SJSA1 (cell line): ENCODE measurements at places on chromosomes 12 and 14. TPM values are rescaled to one million over a fixed set of nuclear protein-coding genes. Genes with fewer than 3 reads are reported as not detected.

GRCh38 chr12:128190614-128191013 is 76.4 kb upstream of the TMEM132C start:
- DNase-seq: no peak

The KCNC2 gene
- not detected in 2 replicates for total RNA-seq

DNA sequence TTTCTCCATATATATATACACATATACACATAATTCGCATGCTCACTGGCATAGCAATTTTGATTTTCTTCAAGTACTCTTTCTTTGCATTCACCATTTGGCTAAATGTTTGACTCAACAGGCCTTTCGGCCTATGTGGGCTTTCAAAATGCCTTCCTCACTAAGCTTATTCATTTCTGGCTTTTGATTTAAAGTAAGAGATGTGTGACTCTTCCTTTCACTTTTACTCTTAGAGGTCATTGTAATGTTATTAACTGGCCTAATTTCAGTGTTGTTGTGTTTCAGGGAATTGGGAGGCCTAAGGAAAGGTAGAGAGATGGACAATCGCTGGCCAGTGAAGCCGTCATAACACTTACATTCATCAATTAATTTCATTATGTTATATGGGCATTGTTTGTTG is 14.5 kb upstream of the KLRD1 start:
- DNase-seq: no peak

The SOAT2 gene
- not detected in 2 replicates for total RNA-seq

GRCh38 chr12:5230861-5231260 is 187.2 kb downstream of the KCNA5 start:
- DNase-seq: no peak

DNA sequence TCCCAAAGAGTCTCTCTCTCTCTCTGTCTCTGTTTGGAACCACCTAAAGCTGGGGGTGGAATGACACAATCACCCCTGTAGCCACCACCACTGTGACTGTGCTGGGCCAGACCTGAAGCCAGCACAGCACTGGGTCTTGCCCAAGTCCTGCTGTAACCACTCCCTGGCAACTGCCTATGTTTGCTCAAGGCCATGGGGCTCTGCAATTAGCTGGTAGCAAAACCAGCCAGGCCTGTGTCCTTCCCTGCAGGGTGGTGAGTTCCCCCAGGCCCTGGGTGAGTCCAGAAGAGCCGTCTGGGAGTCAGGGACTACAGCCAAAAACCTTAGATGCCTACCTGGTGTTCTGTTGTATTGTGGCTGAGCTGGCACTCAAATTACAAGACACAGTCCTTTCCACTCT is 50.8 kb downstream of the DGLUCY start:
- no peak for DNase-seq

GRCh38 chr14:31059152-31059924 is 33.2 kb upstream of the STRN3 start:
- DNase-seq: no peak

DNA sequence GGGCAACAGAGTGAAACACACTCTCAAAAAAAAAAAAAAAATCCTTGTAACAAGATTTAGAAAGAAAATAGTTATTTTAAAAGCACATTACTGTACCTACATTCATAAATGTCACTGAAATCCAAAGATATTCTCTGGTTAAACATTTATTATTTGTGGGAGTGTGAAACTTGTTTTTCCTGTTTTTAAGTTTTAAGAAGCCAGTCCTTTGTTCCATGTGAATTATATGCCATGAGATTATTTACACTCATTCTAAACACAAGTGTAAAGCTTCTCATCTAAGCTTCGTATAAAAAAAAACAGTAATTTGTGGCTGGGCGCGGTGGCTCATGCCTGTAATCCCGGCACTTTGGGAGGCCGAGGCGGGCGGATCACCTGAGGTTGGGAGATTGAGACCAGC is 15.0 kb downstream of the VCPKMT start:
- DNase-seq: no peak

DNA sequence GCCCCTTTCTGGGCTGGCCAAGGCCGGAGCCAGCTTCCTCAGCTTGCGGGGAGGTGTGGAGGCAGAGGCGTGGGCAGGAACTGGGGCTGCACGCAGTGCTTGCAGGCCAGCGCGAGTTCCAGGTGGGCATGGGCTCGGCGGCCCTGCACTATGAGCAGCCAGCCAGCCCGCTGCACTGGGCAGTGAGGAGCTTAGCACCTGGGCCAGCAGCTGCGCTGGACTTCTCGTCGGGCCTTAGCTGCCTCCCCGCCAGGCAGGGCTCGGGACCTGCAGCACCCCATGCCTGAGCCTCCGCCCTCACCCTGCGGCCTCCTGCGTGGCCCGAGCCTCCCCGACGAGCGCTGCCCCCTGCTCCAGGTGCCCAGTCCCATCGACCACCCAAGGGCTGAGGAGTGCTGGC is 42.0 kb downstream of the TMTC2 start:
- no peak for DNase-seq

The ADCY6 gene
- 20.6 and 22.9 TPM in 2 replicates for total RNA-seq

GRCh38 chr14:89167705-89168104 is 249.3 kb downstream of the FOXN3 start:
- no peak for DNase-seq

DNA sequence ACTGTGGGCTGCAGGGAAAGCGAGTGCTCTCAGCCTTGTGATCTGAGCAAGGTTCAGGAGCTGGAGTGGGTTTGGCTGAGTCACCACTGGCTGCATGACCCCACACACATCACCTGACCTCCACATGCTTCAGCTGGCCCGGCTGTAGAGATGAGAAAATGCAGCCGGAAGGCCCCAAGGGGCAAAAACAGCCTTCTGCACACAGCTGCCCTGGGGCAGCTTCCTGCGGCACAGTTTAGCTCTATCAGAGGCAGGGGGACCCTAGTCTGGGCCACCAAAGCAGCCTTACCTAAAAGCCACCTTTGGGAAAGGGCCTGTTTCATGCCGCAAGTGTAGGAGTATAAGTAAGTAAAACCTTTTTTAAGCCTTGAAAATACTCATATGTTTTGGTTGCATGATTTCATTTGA is 123.3 kb downstream of the SSPN start:
- peak; percentile 66 for DNase-seq

DNA sequence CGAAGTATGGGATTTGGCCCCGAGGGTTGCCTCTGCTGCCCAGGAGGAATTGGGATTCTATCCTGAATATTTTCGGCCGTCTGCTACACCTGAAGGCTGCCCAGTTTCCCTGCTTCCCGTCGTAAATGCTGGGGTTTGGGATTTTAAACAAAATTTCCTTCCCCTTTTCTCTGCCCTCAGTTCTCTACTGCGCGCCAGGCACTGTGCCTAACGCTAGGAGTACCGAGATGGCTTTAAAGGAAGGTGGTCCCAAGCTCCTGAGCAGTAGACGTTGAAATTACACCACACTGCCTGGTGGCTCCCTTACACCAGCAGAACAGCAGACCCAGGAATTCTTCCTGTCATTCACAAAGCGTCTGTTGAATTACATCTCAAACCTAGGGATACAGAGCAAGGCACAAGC is 566 bp upstream of the PRDM4 start:
- no peak for DNase-seq

- DNase-seq: no peak
Measured at GRCh38 chr12:6250343-6250742, 50.1 kb downstream of the CD9 start.

DNA sequence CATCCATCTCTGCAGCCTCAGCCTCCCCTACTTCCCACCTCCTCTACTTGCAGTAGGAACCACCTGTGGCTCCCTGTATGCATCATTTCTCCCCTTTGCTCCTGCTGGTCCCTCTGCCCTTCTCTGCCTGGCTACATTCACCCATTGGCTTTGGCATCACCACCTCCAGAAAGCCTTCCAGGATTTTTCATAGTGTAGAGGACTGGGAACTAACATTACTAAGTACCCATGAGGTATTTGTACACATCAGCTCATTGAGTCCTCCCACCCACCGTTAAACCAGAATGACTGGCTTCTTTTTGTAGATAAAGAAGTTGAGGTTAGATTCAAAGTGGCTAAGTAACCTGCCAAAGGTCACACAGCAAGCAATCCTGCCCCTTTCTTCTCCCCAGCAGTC is 17.1 kb downstream of the SYNE3 start:
- DNase-seq: no peak

- peak; percentile 12 for DNase-seq
Measured at GRCh38 chr12:117334051-117334450, 27.4 kb downstream of the NOS1 start.

DNA sequence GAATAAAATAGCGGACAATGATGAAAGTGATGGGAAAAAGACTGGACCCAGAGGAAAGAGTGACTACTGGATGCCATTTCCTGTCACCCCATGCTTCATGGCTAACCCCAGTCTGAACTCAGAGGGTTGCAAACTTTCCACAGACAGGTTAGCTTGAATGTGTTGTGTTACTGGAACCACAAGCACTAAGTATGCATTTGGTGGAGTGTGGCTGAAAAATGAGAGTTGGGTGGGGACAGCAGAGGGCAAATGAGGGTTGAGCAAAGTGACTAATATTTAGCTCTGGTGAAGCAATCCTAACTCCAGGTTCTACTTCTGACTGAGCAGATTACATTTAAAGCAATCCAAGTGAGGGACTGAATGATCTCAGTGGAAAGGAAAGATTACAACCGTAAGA is 1.6 kb downstream of the SLC16A7 start:
- DNase-seq: no peak

- peak; percentile 34 for DNase-seq
Measured at GRCh38 chr14:95774265-95775160, 60.6 kb upstream of the TCL1A start.

GRCh38 chr14:29717901-29718300 is 209.7 kb downstream of the PRKD1 start:
- DNase-seq: no peak

DNA sequence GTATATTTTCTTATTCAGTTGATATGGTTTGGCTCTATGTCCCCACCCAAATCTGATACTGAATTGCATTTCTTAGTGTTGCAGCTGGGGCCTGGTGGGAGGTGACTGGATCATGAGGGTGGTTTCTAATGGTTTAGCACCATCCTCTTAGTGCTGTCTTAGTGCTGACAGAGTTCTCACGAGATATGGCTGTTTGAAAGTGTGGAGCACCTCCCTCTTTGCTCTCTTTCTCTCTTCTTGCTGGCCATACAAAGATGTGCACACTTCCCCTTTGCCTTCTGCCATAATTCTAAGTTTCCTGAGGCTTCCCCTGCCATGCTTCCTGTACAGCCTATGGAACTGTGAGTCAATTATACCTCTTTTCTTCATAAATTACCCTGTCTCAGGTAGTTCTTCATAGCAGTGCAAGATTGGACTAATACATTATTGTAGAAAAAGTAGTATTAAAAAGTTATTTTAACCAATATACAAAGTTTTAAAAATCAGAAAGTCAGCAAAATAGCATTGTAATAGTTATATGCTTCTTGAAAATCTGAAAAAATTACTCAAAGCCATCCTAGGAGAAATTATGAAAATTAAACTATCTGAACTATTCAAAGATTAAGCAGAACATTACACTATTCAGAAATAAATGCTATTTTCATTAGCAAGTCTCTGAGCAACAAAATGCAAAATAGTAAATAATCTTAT is 84.1 kb downstream of the PPP1R12A start:
- no peak for DNase-seq

- no peak for DNase-seq
Measured at GRCh38 chr12:63808631-63809030, 28.9 kb downstream of the RXYLT1 start.

The HCAR3 gene
- not detected in 2 replicates for total RNA-seq

- peak; percentile 8 for DNase-seq
Measured at GRCh38 chr12:94725375-94726168, 75.2 kb upstream of the TMCC3 start.

DNA sequence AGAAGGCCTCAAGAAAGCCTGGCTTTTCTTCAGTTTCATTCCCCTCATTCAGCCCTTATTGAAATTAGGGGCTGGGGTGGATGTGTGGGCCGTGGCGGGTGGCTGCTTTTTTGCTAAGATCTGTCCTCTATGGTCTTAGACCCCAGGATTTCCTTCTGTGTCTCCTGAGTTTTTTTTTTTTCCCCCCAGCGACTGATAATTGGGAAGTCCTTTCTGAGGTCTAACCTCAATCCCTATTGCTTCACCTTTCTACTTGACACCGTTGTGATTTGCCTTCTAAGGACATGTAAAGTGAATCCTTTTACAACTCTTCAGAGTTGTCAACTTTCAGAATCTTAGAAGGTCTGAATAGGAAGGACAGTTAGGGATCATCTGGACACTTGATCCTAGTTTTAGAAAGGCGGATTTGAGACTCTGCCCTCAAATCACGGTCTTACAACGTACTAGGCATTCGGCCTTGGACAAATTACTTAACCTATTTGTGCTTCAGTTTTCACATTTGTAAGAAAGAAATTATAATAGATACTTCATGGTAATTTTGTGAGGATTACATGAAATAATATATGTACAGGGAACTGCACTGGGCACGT is 4.4 kb downstream of the GPR84 start:
- DNase-seq: no peak

- peak; percentile 40 for DNase-seq
Measured at GRCh38 chr12:121443193-121443870, 43.4 kb downstream of the RNF34 start.

The SRRM4 gene
- total RNA-seq: not detected in 2 replicates

- DNase-seq: no peak
Measured at GRCh38 chr14:29166507-29166906, 399.9 kb downstream of the FOXG1 start.

The GALNT6 gene
- 30.8 and 38.2 TPM in 2 replicates for total RNA-seq

GRCh38 chr12:115598871-115599811 is 678.4 kb downstream of the MED13L start:
- DNase-seq: no peak

- no peak for DNase-seq
Measured at GRCh38 chr12:47034661-47035060, 44.8 kb upstream of the PCED1B start.

The BCL11B gene
- 2.1 and 2.6 TPM in 2 replicates for total RNA-seq

- no peak for DNase-seq
Measured at GRCh38 chr12:88553941-88554658, 26.2 kb downstream of the KITLG start.

DNA sequence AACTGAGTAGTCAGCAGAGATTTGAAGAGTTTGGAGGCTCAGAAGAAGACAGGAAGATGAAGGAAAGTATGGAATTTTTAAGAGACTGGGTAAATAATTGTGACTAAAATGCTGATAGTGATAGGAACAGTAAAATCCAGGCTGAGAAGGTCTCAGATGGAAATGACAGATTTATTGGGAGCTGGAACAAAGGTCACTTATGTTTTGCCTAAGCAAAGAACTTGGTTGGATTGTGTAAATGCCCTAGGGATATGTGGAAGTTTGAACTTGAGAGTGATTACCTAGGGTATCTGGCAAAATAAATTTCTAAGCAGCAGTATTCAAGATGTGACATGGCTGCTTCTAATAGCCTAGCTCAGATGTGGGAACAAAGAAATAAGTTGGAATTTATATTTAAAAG is 180.9 kb downstream of the TRHDE start:
- DNase-seq: no peak

DNA sequence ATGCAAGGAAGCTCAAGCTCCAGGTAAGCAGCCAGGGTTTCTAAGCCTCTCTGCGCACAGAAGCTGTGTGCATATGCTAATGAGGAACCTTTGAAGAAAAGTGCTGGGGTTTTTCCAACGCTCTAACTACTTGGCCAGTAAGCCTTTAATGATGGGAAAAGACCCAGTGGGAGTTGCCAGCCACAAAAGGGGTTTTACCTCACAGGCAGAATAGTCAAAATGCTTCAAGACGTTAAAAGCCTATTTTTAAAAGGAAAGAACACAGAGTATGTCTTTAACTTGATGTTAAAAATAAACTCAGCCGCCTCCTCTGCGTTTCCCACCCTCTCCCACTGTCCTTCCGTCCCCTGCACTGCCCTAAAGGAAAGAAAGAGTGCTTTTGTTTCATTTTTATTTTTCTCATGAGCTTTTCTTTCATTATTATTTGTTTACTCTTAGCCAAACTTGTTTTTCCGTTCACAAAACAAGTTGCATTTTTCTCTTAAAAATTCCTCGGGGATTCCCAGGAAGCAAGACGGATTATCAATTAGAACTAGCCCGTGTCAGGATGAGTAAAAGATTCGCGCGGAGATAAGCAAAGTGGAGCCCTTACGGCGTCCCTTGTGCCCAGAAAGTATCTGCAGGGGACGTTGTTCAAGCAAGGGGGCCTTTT is 209.8 kb upstream of the NUDT4 start:
- DNase-seq: no peak
